ENCODE measurements at places on chromosomes 16 and 17.
A peak's percentile ranks its signal among the peaks of the same experiment; 100 is the strongest.

DNA sequence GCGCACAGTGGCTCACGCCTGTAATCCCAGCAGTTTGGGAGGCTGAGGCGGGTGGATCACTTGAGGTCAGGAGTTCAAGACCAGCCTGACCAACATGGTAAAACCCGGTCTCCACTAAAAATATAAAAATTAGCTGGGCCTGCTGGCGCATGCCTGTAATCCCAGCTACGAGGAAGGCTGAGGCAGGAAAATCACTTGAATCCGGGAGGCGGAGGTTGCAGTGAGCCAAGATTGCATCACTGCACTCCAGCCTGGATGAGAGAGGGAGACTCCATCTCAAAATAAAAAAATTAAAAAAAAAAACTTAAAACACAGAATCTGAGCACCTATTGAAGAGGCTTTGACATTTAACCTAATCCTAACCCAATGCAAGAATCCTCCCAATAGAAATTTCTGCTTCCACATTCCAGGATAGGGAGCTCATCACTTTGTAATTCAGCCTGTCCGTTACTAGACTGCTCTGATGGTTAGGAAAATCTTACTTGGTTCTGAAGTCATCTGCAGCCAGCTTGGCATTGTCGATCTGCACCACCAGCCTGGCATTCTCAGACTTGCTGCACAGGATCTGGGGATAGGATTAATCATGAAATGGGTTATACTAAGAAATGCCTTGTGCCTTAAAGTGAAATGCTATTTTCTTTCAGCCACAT lies 2.1 kb downstream of the KRT33B start:
- no peak for DNase-seq

DNA sequence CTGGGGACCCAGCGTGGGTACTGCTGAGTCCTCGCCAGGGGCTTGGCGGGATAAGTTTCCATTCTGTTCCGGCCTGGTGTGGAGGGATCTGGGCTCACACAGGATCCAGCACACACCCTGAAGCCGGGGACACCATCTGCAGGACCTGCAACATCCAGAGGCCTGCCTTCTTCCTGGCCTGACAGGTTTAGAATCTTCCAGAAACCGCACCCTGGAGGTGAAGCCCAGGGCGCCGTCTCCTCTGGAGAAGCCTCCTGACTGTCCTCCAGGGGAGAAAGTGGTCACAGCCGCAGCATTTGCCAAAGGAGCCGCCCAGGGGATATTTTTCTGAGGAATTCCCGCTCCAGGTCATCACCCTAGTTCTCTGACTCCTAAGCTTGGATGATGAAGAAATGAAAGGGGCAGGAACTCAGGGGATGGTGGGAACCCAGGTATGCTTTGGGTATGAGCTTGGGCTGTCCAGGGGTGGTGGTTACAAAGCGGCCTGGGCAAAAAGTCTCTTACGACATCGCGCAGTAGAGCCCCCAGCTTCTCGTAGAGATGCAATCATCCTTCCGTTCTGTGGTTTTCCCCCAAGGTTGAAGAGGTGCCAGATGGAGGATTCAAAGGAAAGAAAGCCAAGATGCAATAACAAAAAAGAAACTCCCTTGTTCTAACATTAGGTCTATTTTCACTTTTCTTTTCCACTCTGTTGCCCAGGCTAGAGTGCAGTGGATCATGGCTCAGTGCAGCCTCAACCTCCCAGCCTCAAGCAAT lies 9.1 kb upstream of the CRISPLD2 start:
- no peak for DNase-seq

GRCh38 chr16:71706046-71706445 lies 18.5 kb downstream of the PHLPP2 start:
- DNase-seq, result no peak

DNA sequence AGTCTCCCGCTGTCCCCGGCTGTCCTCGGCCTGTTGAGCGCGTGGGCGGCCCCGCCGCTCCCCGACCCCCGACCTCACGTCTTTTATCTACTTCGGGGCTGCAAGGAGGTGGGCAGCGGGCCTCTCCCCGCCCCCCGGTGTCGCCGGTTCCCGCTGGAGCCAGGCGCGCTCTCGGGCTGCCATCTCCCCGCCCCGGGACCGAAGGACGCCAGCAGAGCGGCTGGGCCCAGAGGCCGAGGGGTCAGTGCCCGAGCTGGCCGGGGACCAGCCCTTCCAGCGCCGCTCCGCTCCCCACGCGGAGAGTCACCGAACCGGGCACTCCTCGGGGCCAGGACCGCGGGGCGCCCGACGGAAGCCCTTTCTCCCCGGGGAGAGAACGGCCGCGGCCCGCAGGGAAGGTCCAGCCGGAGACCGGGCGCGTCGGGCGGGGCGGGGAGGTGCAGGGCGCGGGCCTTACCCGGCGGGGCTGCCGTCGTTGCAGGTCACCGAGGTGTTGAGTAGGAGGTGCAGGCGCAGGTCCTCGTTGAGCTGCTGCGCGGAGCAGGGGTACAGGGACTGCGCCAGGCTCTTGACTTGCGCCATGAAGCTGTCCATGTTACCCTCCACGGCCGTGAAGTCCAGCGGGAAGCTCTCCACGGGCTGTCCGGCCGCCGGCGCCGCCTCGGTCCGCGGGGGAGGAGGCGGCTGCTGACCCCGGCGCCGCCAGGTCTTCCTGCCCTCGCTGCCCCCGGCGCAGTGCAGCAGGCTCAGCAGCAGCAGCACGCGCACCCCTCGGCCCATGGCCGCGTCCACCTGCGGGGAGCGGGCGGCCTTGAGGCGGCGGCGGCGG lies 643 bp downstream of the NOTUM start:
- no peak for DNase-seq

DNA sequence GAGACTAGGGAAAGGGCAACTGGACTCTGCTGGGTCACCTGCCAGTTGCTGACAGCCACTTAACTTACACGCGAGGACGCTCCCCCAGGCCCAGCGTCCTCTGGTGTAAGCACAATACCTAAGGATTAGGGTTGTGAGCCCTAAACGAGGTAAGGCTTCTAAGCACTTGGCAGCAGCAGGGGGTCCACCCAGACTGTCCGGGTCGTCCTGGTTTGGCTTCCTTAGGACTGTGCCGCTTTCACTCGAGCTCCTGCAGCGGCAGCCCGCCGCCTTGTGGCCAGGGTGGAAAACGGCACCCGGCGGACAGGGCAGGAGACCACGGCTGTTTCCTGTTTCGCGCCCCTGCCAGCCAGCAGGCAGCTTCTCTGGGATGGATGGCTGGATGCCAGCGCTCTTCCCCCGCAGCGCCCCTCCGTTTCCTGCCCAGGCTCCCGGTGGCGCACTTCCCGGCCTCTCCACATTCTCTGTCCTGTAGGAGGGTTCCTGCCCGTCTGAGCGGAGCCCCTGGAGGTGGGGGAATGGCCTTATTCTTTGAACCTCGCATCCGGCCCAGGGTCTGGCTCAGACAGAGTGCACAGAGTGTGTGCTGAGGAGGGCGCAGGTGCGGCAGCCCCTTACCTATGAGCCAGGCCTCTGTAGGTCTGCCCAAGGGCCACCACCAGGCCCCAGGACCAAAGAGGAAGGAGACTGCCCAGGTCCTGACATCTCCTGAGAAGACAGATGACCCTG lies 47.0 kb upstream of the AMZ2 start:
- DNase-seq, result peak; percentile 59

DNA sequence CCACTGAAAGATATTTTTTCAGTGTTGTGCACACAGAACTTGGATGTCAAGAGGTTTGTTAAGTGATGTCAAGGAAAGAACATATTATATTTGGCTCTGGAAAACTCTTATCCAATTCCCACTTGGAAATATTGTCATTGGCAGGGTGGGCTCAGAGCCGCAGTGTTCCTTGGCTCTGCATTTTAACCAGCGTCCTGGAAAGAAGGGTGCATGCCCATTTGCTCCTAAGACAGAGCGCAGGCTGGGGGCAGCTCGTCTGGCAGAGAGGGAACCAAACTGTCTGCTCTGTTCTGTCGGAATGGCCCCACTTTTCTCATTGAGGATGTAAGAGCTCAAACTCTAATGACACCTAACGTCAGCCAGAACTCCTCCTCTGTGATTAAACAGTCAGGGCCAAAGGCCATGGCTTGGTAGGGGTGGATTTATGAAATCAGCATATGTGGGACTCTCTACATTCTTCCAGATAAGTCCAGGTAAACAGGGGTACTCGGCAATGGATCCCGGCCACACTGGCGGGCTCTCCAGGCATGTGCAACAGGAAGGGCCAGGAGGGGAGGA lies 18.0 kb downstream of the SLC47A1 start:
- DNase-seq, result no peak

GRCh38 chr16:56424404-56424764 lies 961 bp downstream of the AMFR start:
- no peak for DNase-seq

- no peak for DNase-seq
These were observed 33.2 kb downstream of the TUBD1 start for GRCh38 chr17:59859444-59860025.

- no peak for DNase-seq
These were observed 10.2 kb downstream of the CYTH1 start for GRCh38 chr17:78771758-78772382.

DNA sequence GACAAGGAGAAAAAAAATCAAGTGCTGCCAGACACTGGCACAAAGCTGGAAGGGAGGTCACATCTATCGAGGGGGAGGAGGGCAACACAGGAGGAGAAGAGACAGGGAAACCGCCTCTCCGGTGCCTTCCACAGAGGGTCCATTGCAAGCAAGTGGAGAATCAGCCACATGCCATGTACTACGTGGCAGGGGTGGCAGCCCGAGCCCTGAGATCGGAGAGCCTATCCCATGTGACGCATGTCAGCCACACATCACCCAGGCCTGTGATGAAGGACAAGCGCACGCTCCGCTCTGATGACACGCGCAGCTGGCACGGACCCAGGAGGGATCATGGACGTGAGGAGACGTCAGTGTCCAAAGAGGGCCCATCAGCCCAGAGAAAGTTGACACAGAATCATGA lies 30.1 kb downstream of the ADCY9 start:
- no peak for DNase-seq

GRCh38 chr17:68829211-68829610 lies 126.0 kb downstream of the ABCA8 start:
- no peak for DNase-seq

DNA sequence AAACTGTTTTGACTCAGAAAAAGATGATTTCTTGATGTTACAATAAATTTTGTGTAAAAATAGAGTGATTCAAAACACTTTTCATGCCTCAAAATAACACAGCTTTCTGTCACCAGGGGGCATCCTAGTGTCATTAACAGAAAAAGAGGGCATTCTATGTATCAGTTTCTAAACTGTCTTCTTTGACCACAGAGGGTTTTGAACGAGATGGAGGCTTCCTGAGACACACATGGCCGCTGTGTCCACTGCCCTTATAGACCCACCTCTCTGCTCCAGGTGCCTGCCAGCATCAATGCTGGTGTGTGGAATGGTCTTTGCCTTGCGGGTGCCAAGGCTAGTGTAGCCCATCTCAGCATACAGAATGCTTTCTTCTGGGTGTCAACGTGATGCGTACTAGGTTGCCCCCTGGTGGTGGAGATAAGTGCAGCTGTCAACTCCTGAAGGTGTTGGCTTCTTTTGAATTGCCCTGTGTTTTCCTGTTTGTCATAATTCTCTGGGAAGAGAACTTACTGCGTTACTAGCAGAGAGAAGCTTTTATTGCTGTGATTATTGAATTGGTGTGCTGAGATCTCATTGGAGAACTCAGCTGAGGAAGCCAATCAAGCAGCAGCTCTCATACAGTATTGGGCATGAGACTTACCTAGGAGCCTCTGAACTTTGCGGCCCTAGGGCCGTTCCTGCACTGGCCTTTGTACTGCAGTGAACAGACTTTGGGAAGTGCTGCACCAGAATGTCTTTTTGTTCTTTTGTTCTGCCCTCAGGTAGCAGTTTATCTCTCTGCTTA lies 38.6 kb downstream of the USP10 start:
- DNase-seq, result peak; percentile 53

DNA sequence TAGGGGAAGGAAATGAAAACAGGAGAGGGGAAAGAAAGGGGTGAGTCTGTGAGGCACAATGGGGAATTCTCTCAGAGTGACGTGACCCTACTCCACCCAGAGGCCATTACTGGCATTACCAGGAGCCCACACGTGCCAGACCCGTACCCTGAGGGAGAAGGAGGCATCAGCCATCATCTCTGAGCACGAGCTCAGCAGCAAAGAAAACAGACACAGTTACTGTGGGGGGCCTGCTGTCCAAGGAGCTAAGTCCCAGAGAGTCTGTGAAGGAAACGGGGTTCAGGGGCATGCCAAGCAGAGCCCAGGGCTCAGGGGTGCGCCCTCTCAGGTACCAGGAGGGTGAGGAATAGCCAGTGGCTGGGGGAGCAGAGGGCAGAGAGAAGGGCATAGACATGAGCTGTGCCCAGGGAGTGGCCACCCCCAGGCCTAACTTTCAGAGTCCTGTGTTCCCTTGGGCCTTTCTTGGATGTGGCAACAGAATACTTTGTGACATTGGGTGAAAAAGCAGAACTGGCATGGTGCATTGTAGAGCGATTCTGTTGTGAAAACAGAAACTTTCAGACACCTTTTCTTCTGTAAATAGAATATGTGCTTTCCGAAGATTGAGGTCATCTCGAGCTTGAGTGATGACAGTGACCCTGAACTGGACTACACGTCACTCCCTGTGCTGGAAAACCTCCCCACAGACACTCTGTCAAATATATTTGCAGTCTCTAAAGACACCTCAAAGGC lies 11.3 kb downstream of the TAF1C start:
- no peak for DNase-seq

GRCh38 chr17:11170881-11171280 lies 70.1 kb upstream of the SHISA6 start:
- DNase-seq, result no peak

DNA sequence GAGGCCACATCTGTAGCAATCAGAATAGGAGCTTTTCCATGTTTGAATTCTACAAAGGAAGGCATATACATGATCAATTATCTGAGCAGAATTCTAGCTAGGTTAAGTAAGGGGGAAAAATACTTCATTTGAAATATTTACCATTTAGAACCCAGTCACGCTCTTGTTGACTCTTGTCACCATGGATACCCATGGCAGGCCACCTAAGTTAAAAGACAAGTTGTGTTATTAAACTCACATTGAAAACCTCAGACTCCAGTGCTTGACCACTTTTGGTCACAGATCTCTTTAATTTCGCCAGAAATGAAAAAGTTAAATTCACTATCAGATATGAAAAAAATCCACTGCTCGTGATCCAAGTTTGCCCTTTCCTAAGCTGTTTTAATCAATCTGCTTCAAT lies 4.1 kb downstream of the DDX5 start:
- no peak for DNase-seq

DNA sequence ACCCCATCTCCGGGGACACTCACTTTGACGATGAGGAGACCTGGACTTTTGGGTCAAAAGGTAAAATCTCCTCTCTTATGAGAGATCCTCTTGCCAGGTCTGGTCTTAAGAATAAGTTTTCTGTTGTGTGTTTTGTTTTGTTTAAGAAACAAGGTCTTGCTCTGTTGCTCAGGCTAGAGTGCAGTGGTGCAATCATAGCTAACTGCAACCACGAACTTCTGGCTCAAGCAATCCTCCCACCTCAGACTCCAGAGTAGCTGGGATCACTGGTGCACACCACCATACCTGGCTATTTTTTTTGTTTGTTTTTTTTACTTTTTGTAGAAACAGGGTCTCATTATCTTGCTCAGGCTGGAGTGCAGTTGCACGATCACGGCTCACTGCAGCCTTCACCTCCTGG lies 4.1 kb downstream of the MMP25 start:
- DNase-seq, result no peak
